CD4-positive, alpha-beta T cell (primary cell): ENCODE measurements at places on chromosomes 5 and 9. TPM values are rescaled to one million over a fixed set of nuclear protein-coding genes. Genes with fewer than 3 reads are reported as not detected.

DNA sequence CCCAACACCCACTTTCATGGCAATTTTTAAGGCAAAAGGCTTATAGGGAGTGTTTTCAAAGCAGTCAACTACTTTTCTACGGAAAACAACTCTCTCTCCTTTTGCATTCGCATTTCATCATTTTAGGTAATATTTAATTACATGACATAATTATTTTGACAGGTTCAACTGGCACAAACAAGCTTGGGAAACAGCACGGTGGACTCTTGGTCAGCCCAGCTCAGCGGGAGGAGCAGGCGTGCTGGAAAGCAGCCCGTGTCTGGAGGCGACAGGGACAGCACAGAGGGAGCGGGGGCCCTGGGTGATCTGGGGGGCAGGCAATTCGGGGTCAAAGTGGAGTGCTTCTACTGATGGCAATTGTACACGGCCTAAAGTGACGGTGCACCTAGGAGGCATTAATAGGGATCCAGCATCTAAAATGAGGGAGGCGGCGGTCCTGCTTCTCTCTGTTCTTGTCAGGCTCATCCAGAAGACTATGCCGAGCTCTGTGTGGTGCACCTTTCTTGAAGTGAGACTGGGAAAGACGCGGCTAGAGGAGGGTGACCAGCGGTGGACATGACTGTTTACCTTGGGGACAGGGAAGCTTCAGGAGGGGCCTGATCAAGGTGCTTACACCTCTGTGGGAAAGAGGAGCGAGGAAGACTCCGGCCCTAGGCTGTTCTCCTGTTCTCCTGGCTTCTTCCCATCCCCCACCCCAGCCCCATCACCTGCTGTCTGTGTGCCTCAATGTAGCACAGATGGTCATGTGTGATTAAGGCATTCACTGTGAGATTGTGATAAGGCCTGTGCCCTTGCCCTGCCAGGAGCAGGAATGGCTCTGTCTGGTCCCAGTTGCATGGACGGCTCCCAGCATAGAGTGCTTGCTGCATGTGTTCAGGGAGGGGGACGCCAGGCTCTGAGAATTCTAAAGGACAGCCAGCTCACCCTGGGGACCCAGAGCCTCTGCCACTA is 3.4 kb downstream of the MYMK start:
- no peak for DNase-seq

GRCh38 chr9:137244486-137245449 is 3.7 kb downstream of the TUBB4B start:
- DNase-seq, result no peak

The KIF12 gene
- not detected for total RNA-seq

DNA sequence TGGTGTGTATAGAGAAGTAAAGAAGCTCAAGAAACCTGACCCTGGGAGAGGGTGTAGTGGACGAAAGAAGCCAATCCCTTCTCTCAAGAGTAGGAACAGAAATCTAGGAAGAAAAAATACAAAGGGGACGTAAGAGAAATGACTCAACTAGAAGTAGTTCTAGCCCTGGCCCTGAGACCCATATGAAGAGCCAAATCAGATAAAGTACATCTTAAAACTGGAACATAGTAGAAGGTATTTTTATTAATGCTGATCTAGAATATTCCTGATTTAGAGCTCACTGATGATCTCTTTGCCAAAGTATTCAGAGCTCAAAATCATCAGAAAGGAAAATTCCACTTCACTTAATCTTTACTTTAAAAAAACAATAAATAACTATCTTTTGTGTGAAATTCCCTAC is 184.8 kb downstream of the MLLT3 start:
- no peak for DNase-seq

- DNase-seq, result no peak
Observed at GRCh38 chr5:6125781-6126180, 252.6 kb downstream of the MED10 start.

DNA sequence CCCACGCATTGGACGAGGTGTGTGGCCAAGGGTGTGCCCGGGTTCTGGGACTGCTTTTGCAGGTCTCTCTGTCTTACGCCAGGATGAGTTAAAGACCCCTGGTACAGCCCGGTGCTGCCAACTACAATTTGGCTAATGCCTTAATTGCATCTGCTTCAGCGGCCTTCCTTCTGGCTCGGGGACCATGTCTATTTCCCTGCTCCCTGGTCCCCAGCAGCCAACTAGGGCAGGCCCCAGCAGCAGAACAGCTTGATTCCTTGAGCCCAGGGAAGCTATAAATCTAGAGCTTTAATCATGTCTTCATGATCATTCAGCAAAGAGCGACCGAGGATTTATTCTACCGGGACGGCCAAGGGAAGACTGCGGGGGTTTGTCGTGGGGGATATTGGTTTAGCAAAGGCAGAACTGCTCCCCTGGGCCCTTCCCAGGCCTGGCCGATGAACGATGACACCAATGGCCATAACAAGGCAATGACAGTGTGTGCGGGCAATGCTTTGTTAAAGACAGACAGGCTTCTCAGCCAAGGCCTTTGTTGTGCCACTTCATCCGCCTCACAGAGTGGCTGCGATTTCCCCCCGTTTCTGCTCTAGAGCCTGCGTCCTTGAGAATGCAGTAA is 51.4 kb downstream of the CFAP77 start:
- no peak for DNase-seq
